ENCODE measurements at places on chromosomes 13 and 19.

- DNase-seq = no peak
These were observed 116.4 kb downstream of the TSHZ3 start for GRCh38 chr19:31232871-31233270.

GRCh38 chr13:112244061-112244460 lies 132.1 kb upstream of the SPACA7 start:
- no peak for DNase-seq

DNA sequence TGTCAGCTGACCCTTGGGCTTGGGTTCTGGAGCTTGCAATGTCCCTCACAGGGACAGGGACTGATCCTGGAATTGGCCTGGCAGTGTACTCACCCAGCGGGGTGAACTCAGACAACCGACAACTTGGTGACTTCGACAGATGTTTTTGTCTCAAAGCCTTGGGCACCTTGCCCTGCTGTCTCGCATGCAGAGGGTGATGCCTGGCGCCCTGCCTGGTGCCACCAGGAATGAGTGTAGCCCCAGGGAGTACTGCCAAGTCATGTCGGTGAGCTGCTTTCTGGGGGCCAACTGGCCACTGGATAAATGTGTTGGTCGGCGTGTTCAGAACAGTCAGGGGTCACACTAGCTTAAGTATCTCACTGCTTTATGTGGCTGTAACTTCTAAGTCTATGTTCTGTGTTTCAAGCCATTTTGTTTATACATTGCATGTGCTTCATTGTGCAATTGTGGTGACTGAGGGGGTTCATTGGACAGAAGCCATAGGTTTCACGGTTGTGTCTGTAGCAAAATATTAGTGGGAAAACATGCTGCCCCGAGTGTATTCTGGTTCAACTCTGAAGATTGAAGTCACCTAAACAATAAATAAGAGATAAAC lies 96.3 kb upstream of the TNFSF11 start:
- no peak for DNase-seq

DNA sequence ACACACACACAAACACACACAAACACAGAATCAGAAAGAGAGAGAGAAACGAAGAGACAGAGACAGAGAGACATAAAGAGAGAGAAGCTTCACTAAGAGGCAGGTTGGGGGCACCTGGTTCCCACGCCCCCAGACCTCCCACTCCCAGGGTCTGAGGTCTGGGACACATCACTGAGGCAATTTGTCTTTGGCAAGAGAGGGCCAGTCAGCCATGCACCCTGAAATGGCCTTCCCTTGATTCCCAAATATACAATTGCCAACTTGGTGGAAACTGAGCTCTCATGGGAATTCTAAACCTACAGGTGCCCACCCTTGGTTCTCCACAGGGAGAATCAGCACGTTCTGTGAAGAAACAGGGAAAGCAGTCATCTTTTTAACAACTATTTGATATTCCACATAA lies 79.5 kb downstream of the COL4A1 start:
- no peak for DNase-seq

DNA sequence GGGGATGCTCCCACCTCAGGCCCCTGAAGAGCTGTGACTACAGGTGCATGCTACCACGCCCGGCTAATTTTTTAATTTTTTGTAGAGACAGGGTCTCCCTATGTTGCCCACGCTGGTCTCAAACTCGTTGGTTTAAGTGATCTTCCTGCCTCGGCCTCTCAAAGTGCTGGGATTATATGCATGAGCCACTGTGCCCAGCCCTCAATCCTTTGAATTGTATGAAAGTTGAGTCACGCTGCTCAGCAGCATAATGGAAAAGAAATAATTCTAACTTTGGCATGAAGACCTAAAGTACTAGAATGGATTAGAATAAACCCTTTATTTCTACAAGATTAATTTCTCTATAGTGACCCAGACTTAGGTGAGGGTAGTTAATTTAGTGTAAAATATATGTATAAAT lies 42.4 kb downstream of the MRPS31 start:
- no peak for DNase-seq

All from stimulated activated CD4-positive, alpha-beta T cell treated with anti-CD3 and anti-CD28 coated beads, Interleukin-2, amount 100 ng/mL, for 48 hours (primary cell).